Choroid plexus epithelial cell (primary cell): ENCODE measurements at places on chromosomes 2 and 18.

DNA sequence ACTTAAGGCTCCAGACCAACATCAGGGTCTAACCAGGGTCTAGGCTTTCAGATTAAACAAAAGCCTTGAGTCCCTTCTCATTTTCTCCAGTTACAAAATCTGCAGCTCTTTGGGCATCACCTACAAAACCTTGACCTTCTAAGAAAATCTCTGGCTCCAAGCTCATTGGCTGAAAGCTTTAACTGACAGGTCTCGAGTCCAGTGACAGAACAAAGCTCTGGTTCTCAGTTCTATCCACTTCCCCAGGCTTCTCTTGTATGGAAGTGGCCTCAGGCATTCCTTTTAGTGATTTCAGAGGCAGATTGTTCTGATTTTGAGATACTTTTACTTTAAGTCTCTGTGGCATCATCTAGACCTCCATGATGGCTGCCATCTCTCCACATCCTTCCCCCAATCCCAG lies 11.3 kb downstream of the SIX2 start:
- DNase-seq = peak; percentile 45

DNA sequence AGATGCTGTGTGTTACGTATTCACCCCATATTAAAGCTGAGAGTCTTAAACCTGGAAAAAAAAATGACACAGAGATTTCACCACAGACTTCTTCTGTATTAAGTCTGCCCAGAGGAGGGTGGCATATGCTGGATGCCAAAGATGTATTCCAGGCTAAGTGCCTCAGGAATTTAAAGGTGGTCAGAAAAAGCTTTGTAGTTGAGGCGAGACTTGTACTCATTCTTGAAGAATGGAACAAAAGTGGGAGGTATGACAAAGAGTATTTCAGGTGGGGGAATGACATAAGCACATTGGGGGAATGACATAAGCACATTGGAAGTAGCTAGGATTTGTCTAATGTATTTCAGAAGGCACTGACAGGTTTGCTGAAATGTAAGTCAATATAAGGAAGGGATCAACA lies 98.6 kb downstream of the BABAM2 start:
- DNase-seq = no peak

GRCh38 chr2:10387033-10387432 lies 61.1 kb downstream of the ODC1 start:
- DNase-seq = no peak

GRCh38 chr18:63528863-63529492 lies 13.2 kb upstream of the SERPINB12 start:
- no peak for DNase-seq

GRCh38 chr2:72006188-72006736 lies 141.4 kb downstream of the CYP26B1 start:
- no peak for DNase-seq

DNA sequence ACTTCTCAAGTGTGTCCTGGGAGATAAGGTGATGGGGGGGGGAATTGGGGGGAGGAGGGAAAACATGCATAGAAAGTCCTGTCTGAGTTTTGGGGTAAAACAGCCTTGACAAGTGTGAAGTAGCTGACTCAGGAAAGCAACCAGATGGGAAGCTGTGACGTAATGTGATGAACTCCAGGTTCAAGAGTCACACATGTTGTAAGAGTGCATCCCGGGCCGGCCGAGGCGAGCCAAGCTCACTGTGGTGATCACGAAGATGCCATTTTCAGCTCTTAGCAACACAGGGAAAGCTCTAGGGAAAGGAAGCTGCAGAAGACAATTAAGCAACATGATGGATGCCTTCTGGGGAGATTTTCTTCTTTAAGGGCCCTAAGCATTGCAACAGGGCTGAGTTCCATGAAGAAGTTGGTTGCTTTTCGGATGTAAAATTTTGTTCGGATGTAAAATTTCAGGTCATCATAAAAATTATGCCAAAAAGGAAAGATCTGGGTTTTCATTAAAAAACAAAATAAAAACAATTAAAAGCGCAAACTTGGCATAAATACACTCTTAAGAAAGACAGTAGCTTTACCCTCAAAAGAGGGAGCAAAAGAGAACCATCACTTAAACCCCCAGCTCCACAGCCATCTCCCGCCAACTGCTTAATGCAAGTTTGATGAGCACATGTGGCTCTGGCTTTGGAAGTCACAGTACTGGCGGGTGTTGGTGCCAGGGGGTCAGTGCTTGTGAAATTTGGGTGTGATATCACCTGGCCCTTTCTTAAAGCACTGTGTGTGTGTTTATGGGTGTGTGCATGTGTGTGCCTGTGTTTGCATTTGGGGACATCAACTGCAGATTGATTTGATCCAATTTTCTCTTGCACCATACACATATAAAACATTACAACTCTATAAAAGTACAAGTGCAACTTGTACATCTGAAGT lies 19.1 kb downstream of the SERTAD2 start:
- DNase-seq = peak; percentile 66

DNA sequence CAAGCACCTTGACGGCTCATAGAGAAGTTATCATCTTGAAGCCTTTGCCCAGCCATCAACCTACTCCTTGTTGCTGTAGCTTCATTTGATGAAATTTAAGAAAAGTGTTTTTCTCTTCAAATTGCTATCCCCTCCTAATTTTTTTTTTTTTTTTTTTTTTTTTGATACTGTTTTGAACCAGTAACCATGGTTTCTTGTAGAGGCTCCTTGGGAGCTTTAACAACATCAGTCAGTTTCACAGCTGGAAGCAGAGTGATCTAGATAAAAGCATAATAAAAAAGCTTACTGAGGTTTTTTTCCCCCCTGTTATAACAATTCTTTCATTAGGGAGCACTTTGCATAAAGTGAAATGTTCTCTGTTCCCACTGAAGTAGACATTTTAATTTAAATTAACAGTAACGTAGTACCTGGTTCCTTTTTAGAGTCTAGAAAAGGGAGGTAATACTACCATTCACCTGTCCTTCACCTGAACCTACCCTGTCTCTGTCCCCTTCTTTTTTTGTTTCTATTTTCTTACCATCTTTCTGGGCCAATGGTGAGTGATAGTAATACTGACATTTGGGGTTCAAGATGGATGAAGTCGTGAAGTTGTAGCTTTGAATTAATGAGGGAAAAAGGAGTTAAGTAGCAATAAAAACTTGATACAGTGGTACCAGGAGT lies 101.5 kb downstream of the NCOA1 start:
- DNase-seq = no peak

DNA sequence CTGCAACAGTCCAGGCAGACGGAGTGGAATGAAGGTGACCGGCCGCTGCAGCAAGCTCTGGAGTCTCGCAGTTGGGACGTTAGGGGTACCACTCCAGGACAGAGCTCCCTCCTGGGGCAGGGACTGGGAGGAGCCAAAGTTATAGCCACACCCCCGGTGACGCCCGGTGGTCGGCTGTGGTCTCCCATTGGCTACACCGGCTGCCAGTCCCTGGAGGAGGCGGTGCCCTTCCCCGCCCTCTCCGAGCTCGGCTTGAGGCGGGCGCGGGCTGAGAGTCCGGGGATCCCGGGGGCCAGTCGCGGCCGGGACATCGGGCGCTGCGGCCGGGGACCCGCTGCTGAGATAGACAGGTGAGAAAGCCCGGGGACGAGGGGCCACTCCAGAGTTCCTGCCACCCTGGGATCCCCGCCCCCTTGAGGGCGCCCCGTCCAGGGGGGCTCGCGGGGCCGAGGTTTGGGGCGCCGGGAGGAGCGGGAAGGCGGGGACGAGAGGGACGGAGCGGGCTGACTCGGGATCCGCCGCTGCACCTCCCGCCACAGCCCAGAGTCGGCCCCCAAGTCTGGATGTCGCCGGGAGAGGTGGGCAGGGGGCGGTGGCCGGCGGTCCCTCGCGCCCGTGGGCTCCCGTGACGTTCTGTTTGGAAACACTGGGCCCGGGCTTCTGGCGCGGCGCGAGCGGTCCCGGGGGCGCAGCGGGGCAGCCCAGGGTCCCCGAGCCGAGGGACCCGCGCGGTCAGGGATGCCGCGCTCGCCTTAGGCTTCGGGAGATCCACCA lies at the start of gene PLEKHH2:
Gene PLEKHH2, plus strand, starts transcription at position 231 of the 774 bp plus-strand sequence. CDS start 7,414 bp downstream, outside the sequence.
- peak; percentile 87 for DNase-seq

DNA sequence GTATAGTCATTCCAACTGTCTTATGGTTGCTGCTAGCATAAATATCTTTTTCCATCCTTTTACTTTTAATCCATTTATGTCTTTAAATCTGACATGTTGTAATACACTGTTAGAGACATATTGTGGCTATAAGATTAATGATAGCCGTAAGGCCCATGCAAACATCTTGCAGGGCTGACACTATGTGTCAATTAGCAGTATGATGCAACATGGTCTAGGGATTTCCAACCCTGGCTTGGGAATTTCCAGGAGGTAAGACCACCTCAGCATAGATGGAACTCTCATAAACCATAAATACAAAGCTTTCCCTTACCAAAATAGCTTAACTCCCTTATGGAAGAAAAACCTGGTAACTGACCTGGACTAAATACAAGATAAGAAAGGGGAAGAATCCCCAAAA lies 16.5 kb downstream of the SCLY start:
- DNase-seq = no peak

DNA sequence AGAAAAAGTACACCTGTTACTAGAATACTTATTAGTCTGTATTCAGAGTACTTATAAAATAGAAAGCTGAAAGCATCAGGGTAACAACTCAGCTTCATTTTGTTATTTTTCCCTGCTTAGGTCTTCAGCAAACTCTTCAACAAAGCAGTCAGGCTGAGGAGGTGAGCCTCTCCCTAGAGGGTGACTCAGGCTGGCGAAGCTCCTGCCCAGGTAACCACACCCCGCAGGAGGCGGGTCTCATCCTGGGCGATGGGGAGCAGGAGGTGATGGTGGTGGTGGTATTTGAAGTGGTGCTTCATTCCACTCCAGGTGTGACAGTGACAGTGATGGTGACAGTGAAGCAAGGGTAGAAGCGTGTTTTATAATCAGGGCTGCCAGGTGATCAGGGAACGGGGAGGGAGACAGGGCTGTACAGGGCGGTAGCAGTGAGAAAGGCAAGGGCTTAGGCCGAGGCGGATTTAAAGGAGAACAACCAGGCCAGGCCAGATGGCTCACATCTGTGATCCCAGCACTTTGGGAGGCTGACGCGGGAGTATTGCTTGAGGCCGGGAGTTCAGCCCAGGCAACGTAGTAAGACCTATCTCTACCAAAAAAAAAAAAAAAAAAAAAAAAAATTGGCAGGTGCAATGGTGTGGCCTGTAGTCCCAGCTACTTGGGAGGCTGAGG lies 127.1 kb downstream of the SOCS6 start:
- DNase-seq = no peak

DNA sequence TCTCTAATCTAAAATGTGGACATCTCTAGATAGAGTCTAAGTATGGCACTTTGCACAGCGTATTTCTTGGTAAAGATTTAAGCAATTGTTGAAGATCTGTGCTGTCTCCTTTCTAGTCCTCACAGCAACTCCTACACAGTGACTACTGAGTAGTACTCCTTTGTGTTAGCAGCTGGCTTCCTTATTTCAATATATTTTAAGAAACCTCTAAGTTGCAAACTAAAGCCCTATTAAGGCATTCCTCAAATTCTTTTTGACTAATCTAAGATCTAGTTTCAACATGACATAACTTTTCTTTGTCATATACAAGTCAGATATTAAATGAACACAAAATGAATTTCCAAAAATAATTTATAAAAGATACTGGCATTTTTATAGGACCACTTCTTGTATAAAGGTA lies 121.8 kb upstream of the DNAJC10 start:
- peak; percentile 52 for DNase-seq

- DNase-seq = peak; percentile 63
Observed at GRCh38 chr2:187529977-187530721, 24.1 kb downstream of the TFPI start.

DNA sequence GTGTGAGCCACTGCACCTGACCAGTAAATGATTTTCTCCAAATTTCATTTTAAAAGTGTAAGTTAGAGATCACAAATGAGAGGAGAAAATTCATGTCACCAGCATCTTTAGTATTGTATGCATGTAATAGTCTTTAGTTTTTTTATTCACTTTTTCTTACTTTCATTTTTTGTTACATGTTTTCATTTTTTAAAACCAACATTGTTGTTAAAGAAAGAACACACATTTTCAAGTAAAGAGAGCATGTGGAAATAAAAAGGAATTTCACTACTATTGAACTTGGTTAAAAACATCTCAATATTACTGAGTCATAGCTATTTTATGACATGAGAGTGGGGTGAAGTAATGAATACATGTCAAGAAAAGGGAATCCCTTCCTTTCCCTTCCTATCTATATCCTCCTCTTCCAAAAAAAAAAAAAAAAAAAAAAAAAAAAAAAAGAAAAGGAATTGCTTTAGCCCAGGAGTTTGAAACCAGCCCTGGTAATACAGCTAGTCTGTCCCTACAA lies 29.1 kb upstream of the PMAIP1 start:
- DNase-seq = peak; percentile 56

DNA sequence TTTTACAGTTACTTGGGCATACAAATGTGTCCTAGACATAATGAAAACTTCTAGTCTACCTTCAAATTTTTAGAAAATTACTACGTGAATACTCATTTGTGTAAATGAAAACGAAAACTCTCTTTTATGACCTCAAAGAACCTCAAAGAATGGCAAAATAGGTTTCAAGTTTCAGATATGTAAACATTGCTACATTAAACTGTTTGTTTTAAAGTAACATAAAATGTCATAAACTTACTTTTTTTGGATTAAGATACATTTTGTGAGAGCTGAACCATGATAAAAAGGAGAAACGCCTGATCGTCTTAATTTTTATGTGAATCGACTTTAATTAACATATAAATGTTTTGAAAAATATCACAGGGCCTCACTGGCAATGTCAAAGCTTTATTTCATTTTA lies 91.4 kb downstream of the PPP1R1C start:
- peak; percentile 49 for DNase-seq

DNA sequence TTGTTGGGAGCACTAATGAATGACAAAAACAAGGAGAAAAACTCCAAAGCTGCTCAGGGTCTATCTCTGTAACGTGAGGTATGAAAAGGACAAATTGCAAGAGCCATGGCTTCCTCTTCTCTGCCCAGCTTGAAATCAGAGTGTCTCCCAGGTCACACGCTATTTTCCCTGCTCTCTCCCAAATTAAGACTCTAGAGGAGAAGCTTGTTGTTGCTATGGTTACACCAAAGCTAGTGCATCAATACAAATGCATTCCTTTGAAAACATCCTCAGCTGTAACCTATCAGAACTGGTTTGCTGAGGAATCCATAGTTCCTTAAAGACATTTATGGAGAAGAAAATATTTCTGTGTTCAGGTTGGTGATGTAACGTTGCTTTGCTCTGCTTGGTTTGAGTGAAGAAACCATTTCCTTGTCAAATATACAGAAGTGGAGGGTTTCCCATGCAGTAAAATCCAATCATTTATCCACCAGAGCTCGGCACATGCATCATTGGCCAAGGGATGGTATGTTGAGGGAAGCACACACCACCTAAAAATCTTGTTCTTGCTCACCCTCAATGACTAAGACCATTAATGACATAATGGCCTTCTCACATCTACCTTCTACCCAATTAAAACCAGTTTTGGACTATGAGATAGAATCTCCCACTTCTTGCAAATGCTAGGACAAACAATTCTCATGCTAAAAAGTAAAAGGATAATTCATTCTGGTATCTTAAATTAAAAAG lies 2135.6 kb upstream of the CELF4 start:
- DNase-seq = peak; percentile 31

DNA sequence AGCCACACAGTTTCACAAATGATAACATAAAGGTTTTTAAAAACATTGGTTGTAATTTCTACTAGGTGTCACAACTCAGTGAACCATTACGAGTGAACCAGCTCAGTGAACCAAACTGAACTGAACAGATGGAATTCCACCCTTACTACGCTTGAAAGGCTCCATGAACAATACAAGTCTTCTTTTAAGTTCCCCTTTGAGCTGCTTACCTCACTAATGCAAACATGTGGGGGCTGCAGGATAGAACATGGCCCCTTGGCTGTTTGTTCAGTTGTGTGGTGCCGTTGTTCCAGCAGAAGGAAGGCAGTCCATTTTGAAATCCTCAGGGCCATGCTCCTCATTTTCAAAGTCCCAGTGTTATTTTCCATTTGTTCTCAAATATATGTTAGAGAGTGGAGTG lies 30.7 kb upstream of the KLHL14 start:
- DNase-seq = peak; percentile 2

- peak; percentile 13 for DNase-seq
Observed at GRCh38 chr2:44759823-44760222, 181.7 kb upstream of the SIX3 start.
